ENCODE measurements at places on chromosomes 12 and 14. TPM values are rescaled to one million over a fixed set of nuclear protein-coding genes. Genes with fewer than 3 reads are reported as not detected.

The NOXRED1 gene
- 0.72 TPM for total RNA-seq

The LTBP2 gene
- total RNA-seq: 196 TPM

The ZNF385A gene
- total RNA-seq: 23.0 TPM

The PRIMA1 gene
- not detected for total RNA-seq

The TMED8 gene
- total RNA-seq: 10.2 TPM

GRCh38 chr12:6185961-6186827 is 14.0 kb upstream of the CD9 start:
- no peak for DNase-seq
- peaks cover 13% of the 10 kb centered on the region for H3K27me3 ChIP-seq
- H3K36me3 ChIP-seq: no peaks in the 10 kb centered on the region
- H3K27ac ChIP-seq: no peak overlapping the region
- H3K4me1 ChIP-seq: peaks cover 15% of the 10 kb centered on the region
- H3K4me3 ChIP-seq: no peak overlapping the region

DNA sequence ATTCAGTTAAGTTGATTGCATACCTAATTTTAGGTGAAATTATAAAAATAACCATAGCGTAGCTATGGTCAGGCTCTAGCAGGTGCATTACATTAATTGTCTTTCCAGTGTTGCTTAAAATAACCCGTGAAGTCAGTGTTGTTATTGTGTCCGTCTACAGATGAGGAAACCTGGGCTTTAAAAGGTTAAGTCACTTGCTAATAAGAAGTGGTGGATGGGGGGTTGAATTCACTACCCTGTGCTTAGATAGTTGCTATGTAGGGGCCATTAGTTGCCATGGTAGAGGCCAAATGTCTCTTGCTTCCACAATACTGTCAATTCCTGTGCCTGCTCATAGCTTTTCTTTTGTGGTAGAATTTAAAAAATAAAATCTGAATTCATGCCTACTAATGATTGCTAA is 174.8 kb downstream of the PELI2 start:
- no peak overlapping the region for H3K4me3 ChIP-seq
- H3K27ac ChIP-seq: no peak overlapping the region
- DNase-seq: no peak
- no peaks in the 10 kb centered on the region for H3K27me3 ChIP-seq
- H3K36me3 ChIP-seq: no peaks in the 10 kb centered on the region
- no peaks in the 10 kb centered on the region for H3K4me1 ChIP-seq

DNA sequence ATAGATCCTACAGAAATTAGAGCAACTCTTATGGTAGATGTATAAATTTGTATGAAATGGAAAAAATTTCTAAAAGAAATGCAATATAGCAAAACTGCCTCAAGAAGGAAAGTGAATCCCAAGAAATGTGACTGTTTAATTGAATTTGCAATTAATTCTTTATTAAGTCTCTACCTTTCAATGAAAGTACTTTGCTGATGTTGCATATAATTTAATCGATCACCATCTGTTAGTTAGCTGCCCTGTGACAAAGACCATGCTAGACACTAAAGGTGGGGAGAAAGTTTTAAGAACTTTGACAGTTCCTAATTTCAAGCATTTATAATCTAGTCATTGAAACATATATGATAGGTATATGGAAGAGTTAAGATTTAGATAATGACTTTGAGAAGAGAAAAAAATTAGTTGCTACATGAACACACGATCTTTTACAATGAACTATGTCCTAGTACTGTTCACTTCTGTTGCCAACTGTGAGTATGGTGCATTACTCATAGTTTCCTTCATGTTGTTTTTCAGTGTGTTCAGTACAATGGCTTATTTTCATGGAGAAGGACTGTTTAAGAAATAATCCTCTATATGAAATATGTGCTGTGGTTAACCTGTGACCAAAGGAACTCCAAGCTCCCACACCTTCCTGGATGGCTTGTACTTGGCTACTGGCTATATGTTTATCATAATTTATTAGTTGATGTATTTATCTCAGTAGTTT is 128.4 kb downstream of the METTL25 start:
- no peaks in the 10 kb centered on the region for H3K36me3 ChIP-seq
- no peaks in the 10 kb centered on the region for H3K27me3 ChIP-seq
- H3K4me3 ChIP-seq: no peak overlapping the region
- H3K27ac ChIP-seq: no peak overlapping the region
- peak; percentile 47 for DNase-seq

GRCh38 chr14:91311284-91311662 is 66.8 kb upstream of the GPR68 start:
- H3K4me1 ChIP-seq: no peaks in the 10 kb centered on the region
- no peaks in the 10 kb centered on the region for H3K27me3 ChIP-seq
- no peaks in the 10 kb centered on the region for H3K36me3 ChIP-seq

- H3K36me3 ChIP-seq: no peaks in the 10 kb centered on the region
- no peak overlapping the region for H3K27ac ChIP-seq
- peaks cover 30% of the 10 kb centered on the region for H3K27me3 ChIP-seq
- peak; percentile 22 for DNase-seq
Measured at GRCh38 chr12:44876544-44877410, 662 bp upstream of the NELL2 start.

- no peak for DNase-seq
- no peaks in the 10 kb centered on the region for H3K36me3 ChIP-seq
- H3K27me3 ChIP-seq: peaks cover 2% of the 10 kb centered on the region
- no peak overlapping the region for H3K4me3 ChIP-seq
- no peaks in the 10 kb centered on the region for H3K4me1 ChIP-seq
- no peak overlapping the region for H3K27ac ChIP-seq
Measured at GRCh38 chr12:105835580-105836241, 303.0 kb downstream of the NUAK1 start.

GRCh38 chr12:28974883-28975282 is 174.2 kb upstream of the FAR2 start:
- no peaks in the 10 kb centered on the region for H3K4me1 ChIP-seq
- H3K36me3 ChIP-seq: no peaks in the 10 kb centered on the region
- H3K27ac ChIP-seq: no peak overlapping the region
- no peaks in the 10 kb centered on the region for H3K27me3 ChIP-seq

DNA sequence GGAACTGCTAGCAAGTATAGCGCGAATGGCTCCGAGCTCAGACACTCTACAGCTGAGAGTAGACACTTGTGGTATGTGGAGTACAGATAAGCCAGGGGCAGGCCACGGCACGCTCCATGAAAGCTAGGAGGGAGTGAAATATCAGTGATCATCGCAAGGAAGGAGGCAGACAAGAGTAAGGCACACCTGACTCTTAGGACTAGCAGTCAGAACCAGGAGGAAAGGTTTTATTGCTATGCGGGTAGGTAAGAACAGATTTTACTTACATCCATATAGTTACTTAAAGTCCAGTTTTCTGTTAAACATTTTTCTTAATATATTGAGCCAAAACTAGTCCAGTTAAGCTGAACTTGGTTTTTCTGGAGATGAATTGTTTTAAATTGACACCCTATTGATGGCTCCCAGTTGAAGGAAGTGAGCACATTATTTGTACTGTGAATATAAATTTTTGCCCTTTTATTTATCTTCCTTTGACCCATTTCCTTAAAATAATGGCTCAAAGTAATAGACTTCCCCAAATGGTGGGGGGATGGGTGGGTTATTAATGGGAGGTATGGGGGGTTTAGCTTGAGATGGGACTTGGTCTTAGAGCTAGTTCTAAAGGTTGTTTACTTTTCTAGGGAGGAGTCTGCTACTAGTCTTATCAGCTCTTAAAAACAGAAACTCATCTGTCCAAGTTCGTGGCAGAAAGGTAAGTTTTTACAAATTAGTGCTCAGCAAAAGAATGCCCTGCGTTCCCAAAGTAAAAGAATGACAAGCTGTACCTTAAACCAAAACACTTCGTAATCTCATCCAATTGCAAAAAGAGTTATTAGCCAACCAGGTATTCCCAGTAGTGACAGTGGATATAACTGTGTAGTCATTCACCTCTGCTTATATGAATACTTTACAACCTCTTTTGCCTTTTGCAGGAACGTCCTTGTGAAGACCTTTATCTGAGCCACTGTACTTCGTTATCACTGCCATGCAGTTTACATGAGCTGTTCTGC is 5.8 kb downstream of the HNRNPA1 start:
- peaks cover 23% of the 10 kb centered on the region for H3K4me1 ChIP-seq
- DNase-seq: no peak
- peaks cover 58% of the 10 kb centered on the region for H3K36me3 ChIP-seq
- H3K27ac ChIP-seq: no peak overlapping the region

DNA sequence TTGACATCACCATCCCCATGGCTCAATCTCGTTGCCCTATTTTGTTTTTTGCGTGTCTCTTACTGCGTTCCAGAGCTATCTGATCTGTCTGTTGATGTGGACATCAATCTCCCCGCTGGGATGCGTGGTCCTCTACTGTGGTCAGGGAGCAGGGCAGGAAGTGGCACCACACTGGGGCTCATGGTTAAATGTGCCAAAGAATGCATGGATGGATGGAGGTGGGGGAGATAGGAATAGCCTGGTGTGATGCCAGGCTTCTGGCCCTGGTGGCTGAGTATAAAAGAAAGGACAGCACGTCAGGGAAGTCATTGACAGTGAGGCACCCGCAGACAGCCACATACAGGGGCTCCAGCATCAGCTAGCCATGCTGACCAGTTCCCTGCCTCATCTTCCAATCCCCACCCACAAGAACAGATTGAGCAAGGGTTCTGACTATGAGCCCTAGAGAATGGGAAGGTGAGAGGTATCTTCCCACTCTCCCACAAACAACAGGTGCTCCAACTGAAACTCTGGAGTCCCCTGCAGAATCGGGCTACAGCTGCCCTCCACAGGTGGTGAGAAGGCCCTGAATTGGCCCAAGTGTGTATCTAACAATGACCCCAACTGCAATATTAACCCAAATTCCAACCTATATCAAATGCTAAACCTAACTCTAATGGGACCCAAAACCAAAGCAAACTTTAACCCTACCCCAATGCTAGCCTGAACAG is 2.7 kb upstream of the BEGAIN start:
- no peak overlapping the region for H3K4me3 ChIP-seq
- no peaks in the 10 kb centered on the region for H3K36me3 ChIP-seq
- peaks cover 5% of the 10 kb centered on the region for H3K4me1 ChIP-seq

GRCh38 chr12:43832463-43833168 is 3.3 kb upstream of the TMEM117 start:
- no peaks in the 10 kb centered on the region for H3K27me3 ChIP-seq
- no peak overlapping the region for H3K27ac ChIP-seq
- no peak for DNase-seq
- H3K4me1 ChIP-seq: peaks cover 5% of the 10 kb centered on the region

All from astrocyte (in vitro differentiated cells and primary cell).